ENCODE measurements at places on chromosomes 5 and 9. TPM values are rescaled to one million over a fixed set of nuclear protein-coding genes. Genes with fewer than 3 reads are reported as not detected.

- no peak for DNase-seq
These were observed 7.9 kb upstream of the ZNF608 start for GRCh38 chr5:124754206-124754927.

- no peak for DNase-seq
These were observed 39.5 kb upstream of the TNFSF15 start for GRCh38 chr9:114845373-114845772.

DNA sequence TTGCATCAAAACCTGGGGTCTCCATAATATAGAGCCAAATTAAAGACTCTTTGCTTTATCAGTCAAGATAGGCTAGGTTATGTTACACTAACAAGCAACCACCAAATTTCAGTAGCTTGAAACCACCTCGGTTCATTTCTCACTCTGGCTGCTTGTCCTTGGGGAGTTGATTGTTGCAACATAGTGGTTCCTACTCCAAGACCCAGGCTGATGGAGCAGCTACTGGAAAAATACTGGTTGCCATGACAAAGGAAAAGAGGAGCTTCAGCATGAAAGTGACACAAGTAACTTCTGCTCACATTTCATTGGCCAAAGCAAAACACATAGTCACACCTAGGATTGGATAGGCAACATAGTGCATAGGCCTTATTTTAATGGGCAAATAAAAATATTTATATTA lies 18.5 kb upstream of the RCL1 start:
- no peak for DNase-seq

Gene IL33
- total RNA-seq: 64.8 TPM

Gene RASGRF2
- 5.4 TPM for total RNA-seq

DNA sequence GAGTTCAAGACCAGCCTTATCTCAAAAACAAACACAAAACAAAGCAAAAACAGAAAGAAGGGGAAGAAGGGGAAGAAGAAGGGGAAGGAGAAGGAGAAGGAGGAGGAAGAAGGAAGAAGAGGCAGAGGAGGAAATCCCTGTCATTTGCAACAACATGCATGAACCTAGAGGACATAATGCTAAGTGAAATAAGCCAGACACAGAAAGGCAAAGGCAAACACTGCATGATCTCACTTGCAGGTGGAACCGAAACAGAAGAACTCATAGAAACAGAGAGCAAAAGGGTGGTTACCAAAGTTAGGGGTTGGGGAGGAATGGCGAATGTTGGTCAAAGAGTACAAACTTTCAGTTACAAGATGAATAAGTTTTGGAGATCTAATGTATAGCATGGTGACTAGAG lies 135.4 kb downstream of the UGCG start:
- no peak for DNase-seq

All from upper lobe of right lung (tissue), 1 donor.